ENCODE measurements at places on chromosomes 3 and 15.

- DNase-seq = peak; percentile 33
Observed at GRCh38 chr15:45456212-45457106, 66.1 kb downstream of the SLC30A4 start.

GRCh38 chr15:31263751-31264558 lies 62.7 kb upstream of the KLF13 start:
- DNase-seq = peak; percentile 94

- DNase-seq = no peak
Observed at GRCh38 chr3:126939338-126939718, 43.6 kb upstream of the PLXNA1 start.

DNA sequence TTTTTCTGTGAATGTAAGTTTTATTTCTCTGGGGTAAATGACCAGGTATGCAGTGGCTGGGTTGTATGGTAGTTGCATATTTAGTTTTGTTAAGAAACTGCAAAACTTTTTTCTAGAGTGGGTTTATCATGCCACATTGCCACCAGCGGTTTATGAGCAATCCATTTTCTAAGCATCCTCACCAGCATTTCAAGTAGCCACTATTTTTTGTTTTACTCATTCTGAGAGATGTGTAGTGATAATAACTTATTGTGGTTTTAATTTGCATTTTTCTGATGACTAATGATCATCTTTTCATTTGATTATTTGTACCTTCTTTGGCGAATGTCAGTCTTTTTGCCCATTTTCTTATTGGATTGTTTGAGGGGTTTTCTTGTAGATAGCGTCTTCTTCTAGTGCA lies 56.2 kb downstream of the SPRED1 start:
- DNase-seq = no peak

DNA sequence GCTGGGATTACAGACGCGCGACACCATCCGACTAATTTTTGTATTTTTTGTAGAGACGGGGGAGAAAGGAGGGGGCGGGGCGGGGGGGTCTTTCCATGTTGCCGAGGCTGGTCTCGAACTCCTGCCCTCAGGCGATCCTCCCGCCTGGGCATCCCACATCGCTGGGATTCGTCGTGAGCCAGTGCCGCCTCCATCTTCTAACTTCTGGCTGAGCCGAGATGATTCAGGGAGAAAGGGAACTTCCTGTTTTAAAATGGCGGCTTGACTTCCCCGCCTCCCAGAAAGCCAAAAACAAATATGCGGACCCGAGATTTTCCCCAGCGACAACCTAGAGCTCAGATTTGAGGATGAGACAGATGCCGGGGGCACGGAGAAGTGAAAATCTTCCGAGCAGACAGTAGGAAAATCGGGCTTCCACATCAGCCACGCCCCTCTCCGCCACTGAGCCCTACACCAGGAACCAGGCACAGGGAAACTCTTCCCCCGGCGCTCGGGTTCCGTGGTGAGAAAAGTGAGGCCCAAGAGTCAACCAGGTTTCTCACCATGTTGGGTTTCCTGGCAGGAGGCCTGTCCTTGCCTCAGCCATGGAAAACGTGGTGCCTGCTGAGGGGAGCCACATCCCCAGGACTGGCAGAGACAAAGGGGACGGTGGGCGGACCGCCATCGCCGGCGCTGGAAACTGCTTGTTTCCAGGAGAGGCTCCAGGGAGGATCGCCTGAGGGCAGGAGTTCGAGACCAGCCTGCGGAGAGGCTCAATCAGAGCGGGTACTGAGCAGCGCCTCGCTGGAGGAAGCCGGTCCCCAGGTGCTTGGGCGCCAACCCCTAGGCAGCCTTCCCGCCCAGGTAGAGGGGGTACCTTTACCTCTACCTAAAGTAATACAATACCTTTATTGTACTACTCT lies 18.7 kb downstream of the CHST14 start:
- DNase-seq = no peak

DNA sequence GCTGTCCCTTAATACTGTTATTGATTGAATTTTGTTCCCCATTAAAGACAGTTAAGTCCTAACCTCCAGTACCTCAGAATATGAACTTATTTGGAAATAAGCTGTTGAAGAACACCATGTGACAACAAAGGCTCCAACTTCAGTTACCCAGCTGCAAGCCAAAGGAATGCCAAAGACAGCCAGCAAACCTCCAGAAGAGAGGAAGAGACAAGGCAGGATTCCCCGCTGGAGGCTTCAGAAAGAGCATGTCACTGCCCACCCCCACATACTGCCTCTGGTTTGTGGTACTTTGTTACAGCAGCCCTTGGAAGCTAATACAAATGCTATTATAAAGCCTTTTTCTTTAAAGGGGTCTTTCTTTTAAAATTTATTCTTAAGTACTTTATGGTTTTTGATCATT lies 18.4 kb upstream of the NEK10 start:
- no peak for DNase-seq

GRCh38 chr3:184746131-184747120 lies 34.6 kb upstream of the MAGEF1 start:
- no peak for DNase-seq

GRCh38 chr3:43388915-43389314 lies 102.6 kb downstream of the SNRK start:
- DNase-seq = no peak

GRCh38 chr3:175511219-175511785 lies 652.2 kb downstream of the NAALADL2 start:
- no peak for DNase-seq

GRCh38 chr3:55443346-55443745 lies 43.8 kb downstream of the WNT5A start:
- no peak for DNase-seq

DNA sequence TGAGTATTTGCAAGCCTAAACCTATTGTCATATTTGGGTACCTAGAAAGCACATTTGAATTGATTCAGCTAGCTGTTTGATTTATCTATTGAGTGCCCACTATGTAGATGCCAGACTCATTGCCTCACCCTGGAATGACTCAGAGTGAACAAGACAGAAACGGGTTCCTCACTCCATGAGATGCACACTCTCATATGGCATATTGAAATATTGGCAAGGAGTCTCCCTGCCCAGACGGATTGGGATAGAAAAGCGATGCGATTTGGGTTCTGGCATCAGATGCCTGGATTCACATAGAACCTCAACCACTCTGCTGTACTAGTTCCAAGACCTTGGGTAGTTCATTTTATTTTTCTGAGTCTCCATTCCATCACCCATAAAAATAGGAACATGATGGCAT lies 22.5 kb downstream of the LRRN1 start:
- no peak for DNase-seq

- DNase-seq = no peak
Observed at GRCh38 chr3:171351676-171352075, 108.5 kb downstream of the TNIK start.

GRCh38 chr3:119628816-119629445 lies 31.2 kb downstream of the PLA1A start:
- peak; percentile 76 for DNase-seq

DNA sequence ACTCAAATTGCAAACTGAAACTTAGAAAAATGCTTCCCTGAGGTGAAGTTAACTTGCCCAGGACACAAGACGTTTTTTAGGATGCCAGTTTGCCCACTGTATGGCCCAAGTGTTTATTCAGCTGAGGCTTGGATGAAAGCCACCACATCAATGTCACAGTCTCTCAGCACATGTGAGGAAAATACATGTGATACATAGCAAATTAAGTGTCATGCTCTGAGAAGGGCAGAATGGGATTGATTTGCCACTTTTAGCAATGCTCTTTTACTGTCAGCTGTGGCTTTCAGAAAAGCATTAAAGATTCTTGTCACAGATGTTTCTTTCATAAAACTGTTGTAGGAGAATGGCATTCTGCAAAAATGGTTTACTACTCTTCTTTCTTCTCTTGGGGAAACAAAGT lies 165.5 kb downstream of the ZIC1 start:
- DNase-seq = no peak

GRCh38 chr15:81992523-81992922 lies 53.3 kb downstream of the MEX3B start:
- no peak for DNase-seq

- no peak for DNase-seq
Observed at GRCh38 chr15:62455441-62455921, 290.4 kb upstream of the C2CD4B start.

DNA sequence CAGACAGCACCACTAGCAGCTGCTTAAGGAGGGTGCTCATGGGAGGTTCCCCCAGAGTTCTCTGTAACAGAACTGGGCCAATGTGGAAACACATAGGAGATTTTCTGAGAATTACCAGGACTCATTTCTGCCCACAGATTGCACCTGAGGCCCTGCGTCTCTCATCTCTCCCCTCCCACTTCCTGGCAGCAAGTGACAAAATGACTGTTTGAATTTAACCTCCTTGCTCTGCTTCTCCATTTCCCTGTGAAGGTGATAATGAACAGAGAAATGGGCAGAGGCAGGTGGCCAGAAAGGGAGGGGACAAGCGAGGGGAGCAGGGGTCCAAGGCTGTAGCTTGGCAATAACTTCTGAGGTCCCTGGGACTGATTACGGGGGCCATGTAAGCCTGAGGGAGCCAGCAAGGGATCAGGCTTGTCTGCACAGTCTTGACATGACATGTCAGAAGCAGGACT lies 8.0 kb downstream of the EPHB1 start:
- no peak for DNase-seq

DNA sequence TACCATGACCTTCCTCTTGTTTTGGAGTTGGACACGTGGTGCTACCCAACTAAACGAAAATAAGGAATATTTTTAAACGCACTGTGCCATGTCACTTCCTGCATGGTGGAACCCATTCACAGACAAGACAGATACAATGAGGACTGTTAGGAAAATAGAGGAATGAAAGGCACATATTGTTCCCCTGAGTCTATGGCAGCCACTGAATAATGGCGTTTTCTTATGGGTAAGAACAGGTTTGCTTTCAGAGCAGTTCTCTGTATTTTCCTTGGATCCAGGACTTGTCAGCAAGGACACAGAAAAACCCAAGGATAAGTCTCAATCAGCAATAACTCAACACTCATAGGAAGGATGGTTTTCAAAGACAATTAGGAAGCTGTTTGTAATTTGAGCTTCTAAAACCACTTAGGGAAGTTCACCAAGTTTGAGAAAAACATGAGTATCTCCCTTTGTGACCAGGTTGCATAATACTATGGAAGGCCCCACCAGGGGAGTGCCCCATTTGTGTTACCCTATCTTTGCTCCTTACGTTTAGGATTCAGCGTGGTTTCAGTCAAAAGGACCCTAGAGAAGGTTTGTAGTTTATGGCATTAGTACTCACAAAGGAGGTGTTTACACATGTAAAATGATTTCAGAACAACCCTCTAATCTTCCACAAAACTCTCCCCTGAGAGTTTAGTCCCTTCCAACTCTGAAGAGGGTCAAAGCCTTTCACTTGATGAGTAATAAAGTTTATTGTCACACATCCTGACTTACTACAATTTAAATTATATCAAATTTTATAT lies 487.2 kb upstream of the ATP11B start:
- DNase-seq = no peak

DNA sequence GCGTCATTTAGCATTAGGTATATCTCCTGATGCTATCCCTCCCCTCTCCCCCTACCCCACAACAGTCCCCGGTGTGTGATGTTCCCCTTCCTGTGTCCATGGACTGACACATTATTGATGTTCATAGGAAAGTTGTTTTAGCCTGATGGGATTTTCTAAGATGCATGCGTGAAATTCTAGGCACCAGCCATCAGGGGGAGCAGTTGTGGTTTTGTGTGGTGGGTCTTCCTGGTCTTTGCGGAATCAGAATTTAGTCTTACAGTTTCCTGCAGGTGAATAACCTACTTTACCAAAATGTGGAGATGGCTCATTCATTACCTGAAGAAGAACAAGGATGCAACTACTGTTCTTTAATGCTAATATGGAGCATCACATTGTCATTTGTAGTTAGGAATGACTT lies 455.0 kb upstream of the THBS1 start:
- DNase-seq = no peak

- no peak for DNase-seq
Observed at GRCh38 chr3:79162653-79163052, 605.1 kb downstream of the ROBO1 start.

DNA sequence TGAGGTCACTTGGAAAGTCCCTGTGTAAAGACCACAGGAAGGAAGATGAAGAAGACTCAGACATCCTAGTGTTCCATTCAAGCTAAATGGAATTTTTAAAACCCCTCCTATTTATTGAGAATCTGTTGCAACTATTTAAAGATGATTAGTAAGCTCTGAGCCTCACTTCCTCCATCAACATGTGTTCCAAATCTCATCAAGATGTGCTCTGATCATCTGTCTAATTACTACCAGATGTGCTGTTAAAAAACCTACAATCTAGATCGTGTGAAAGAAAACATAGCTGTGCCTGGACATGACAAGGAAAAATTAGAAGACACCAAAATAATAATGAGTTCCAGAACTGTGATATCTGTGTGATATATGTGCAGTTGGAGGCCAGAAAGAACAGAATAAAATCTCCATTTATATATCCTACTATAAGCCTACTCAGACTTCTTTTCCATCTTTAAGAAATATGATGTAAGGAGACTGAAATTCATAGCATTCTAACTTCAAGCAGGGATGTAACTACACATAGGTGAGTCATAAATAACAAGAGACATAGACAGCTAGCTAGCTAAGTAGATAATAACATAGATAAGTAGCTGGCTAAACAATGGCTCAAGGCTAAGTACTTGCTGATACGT lies 7.8 kb downstream of the XPC start:
- no peak for DNase-seq

DNA sequence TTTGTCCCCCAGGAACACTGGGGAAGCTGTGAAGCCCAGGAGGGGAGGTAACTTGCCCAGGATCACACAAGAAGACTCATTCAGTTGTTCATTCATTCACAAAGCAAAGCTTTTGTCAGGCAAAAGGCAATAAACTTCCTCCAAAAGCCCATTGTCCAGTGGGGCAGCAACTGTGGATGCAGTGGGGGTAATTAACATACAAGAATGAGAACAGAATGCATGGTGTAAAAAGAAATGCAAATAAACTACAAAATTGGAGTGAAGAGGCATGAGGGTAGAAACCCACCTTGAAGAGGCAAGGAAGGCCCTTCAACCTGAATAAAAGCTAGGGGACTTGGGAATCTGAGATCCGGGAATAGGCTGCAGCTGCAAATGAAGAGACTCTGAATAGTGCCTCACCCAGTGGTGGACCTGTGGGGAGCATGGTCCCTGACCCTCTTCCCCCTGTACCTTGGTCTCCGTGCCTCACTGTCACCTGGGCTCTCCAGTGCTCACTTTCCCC lies 363.6 kb downstream of the CLSTN2 start:
- DNase-seq = no peak

GRCh38 chr15:56367156-56367555 lies 1.9 kb downstream of the TEX9 start:
- DNase-seq = peak; percentile 9

DNA sequence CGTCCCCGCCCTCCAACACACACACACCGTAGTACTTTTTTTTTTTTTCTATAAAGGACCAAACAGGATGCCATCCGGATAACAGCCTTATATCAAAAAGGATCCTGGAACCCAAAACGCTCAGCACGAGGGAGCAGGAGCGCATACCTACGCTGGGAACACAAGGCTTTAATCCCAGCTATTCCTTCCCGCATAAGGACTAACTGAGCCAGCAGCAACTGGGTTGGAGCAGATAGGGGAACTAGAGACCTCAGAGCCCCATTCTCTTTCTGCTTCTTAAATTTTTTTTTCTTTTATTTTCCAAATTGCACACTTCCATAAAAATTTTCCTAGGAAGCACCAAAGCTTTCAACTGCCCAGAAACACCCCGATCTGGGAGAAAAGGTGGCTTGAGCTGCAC lies 1.3 kb downstream of the TRANK1 start:
- DNase-seq = no peak

- no peak for DNase-seq
Observed at GRCh38 chr15:52682200-52682599, 3.0 kb upstream of the ATOSA start.
